ENCODE measurements at places on chromosomes 2 and 18.

GRCh38 chr2:64794426-64794995, 140.8 kb upstream of the SERTAD2 start:
- no peak for DNase-seq

- DNase-seq, result no peak
These were observed 32.3 kb upstream of the IMPA2 start for GRCh38 chr18:11948852-11949523.

GRCh38 chr2:39059366-39059952, 61.4 kb downstream of the SOS1 start:
- peak; percentile 68 for DNase-seq

DNA sequence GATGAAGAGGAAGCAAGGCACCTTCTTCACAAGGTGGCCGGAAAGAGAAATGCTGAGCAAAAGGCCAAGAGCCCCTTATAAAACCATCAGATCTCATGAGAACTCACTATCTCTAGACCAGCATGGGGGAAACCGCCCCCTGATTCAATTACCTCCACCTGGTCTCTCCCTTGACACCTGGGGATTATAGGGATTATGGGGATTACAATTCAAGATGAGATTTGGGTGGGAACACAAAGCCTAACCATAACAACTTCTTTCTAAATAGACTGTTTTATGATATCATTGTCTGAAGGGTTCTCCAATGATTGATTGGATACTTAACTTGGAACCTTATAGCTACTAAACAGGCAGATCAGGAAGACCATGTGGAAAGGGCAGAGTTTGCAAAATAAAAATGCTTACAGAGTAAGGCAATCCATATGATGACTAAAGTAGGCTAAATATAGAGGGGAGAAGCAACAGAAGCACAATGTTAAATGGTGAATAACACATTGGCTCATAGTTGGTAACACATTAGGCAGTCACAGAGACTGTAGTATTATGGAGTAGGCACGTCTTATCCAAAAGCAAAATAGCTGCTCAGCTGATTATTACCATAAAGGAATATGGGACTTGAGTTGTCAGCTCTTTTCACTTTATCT, 179.0 kb downstream of the BARD1 start:
- peak; percentile 85 for DNase-seq

DNA sequence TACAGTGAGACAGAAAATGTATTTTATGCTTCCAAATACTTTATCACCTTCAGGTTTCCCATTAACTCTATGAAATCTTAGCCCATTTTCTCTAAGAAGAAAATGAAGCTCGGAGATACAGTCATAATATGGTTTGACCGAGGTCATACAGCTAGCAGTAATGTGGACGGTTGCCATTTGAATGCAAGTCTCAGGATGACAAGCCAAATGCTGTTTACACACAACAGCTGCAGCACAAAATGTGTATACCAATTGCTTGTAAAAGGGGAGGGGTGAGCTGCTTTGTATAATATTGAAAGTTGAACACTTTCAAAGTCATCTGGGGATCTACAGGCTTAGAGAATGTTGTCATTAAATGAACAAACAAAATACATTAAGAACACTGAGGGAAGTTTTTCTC, 93.8 kb upstream of the FSIP2 start:
- DNase-seq, result no peak

DNA sequence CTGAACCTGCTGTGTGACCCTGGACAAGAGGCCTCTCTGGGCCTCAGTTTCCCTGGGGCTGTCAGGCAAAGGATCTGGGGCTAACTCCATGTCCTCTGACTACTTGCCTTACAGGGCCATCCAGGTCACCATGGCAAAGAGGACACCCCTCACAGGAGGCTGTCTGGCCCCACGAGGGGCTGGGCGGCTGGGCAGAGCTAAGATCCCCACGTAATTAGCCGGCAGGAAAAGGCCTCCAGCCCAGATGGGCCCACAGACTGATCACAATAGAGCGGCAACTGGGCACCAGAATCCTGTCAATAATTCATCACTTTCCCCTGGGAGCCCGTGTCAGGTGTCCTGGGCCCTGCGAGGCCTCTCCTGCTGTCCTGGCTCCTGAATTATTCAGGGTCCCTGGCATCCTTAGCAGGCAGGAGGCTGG, 44.8 kb upstream of the OTOF start:
- DNase-seq, result no peak

DNA sequence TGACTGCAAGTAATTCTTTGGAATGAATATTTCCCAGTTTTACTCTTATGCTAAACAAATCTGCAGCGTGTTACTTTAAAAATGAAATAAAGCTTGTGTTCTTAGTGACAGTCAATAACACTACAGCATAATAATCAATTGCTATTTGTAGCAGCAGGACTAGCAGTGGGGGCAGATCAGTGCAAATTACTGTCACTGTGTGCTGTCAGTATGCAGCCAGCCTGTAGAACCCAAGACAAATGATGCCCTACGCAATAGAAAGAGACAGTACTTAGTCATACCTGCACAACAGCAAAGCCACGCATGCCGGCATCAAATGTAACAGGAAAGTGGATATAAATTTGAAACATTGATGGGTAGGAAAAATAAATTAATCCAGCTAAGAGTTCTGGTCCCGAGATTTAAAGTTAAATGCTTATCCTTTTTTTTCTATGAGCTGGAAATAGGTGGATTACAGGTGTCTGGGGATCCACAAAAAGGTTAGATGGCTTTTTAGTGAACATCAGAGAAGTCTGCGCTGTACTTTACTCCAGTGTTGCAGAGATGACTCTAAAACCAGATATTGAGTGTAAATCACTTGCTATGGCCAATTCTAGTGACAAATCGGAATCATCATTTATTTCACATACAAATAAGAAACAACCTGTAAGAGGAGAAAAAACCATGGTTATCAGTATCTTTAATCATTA, 812.4 kb upstream of the ZEB2 start:
- DNase-seq, result no peak

GRCh38 chr2:31142110-31142509, 3.9 kb upstream of the GALNT14 start:
- DNase-seq, result no peak

DNA sequence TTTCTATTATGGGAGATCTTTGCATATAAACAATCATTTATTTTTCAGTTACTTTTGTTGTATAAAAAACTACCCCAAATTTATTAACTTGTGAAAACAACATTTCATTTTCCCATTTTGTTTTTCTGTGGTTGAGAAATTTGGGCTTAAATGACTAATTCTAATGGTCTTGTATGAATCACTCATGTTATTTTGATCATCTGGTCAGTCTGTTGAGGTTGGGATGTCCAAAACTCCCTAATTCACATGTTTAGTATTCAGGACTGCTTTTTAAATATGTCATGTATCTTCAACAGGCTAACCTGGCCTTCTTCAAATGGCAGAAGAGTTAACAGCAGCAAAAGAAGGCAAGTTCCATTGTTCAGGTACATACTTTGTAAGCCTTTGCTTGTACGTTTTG, 788.1 kb downstream of the TRIB2 start:
- DNase-seq, result no peak

GRCh38 chr2:94873362-94874276, 2.4 kb downstream of the TEKT4 start:
- no peak for DNase-seq

GRCh38 chr2:192004188-192004963, 157.5 kb upstream of the CAVIN2 start:
- no peak for DNase-seq

GRCh38 chr2:47664817-47665216, 118.1 kb upstream of the MSH6 start:
- DNase-seq, result no peak

- no peak for DNase-seq
These were observed 189.6 kb downstream of the CYRIA start for GRCh38 chr2:16475986-16476567.

DNA sequence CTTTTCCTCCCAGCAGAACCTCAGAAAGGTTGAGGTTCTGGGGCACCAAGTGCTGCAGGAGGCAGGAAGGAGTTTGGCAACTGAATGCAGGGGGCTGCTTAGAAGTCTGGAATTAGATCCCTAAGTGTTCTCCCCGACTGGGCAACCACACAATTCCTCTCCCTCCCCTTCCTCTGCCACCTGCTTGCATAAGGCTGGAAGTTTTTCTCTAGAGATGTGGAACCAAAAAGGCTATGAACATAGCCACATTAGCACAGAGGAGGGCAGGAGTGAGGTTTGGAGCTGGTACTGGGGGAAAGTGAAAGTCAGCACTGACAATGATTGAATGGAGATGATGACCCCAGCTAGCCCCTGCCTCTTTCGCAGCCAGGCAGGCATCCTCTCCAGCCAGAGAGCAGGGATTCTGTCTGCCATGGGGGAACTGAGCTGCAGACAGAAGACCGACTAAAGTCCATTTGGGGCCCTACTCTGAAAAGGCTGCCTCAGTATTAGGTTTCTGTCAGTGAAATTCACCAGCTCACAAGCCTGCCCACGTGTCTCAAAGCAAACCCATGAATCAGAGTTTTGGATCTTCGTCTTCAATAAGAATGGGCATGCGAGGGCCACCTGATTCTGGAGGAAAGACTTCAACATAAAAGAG, 87.9 kb upstream of the ITGA6 start:
- peak; percentile 12 for DNase-seq

DNA sequence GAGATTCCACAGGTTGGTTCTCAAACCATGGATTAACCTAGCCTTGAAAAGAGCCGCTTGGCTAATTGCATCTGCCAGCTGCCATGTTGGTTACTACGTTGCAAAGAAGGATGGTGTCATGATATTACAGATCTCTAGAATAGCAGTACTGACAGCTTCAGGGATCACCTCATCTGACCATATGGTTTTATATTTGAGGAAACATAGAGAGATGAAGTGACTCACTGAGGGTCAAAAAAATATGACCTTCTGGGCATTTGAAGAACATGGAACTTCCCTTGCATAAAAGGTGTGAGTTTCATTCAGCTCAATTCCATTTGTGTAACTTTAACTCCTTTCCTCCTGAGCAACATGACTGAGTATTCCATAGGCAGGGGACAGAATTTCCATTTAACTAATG, 242.3 kb downstream of the SETBP1 start:
- no peak for DNase-seq

GRCh38 chr2:220460257-220460985, 833.0 kb downstream of the SLC4A3 start:
- DNase-seq, result peak; percentile 53

- DNase-seq, result no peak
These were observed 14.7 kb upstream of the MAPRE2 start for GRCh38 chr18:35026407-35027061.

Data from NCI-H524 (cell line).